ENCODE measurements at places on chromosomes 12 and 14.

DNA sequence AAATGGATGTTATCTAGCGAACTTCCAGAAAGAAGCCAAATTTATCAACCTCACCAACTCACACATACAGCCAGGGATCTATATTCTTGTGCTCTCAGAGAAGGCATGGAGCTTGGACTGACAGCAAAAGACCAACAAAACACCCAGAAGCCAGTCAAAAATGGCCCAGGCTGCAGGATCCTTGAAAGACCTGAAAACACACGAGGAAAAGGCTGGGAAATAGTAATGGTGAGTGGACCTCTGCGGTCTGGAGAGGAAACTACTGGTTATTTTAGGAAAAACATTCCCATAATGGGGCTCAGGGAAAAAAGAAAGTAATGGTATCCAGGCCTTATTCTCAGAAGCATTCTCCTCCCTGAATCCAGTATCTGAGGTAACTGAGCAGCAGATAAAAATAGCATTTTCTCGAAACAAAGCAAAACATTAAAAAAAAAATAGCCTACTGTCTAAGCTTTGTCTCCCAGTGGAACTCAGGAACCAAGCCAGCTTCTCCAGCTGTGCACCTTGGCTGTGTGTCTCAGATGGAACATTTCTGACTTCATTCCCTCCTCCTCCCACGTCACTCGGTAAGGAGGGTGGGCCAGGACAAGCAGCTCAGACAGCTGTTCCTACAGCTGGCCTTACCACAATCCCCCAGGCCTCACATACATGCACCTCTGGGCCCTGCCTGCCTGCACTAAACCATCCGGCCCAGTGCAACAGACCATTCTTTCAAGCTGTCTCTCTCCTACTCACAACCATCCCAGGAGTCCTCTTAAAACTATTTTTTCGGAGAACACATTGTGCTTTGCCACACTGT is 249.9 kb downstream of the DAD1 start:
- no peak for DNase-seq

DNA sequence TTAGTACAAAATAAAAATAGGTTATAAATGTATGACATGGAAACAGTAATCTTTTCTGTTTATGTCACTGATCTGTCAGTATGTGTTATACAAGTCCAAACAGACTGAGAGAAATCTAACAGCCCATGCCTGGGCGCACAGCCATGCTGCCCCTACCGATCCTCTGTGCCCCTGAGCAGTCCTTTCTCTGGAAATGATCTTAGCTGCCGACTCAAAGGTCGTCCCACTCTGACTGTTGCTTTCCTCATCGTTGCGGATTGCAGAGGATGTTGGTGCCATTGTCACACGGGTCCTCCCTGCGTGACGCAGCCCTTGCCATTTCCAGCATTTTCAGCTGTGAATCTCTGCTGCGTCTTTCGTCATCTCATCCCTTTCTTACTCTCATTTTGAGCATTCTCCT is 82.9 kb upstream of the DYNC1H1 start:
- DNase-seq, result no peak

DNA sequence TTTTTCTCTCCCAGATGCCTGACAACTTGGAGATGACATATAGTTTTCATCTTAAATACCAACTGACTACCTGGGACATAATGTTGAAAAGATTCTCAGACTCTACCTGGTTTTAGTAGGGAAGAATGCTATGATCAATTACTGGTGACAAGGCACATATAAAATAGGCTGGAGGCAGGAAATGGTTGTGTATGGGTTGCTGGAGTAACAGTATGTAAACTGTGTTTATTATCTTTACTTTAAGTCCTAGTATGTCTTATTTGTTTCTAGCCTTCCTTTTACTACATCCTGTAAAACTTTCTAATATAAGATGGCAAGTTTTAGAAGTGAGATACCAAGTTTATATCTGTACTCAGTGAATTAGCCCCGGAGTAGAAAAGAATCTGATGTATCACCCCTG is 98.1 kb downstream of the NUBPL start:
- no peak for DNase-seq

- DNase-seq, result no peak
These were observed 141.7 kb upstream of the GARIN6 start for GRCh38 chr12:99505805-99506204.
